ENCODE measurements at places on chromosomes 7 and 10. TPM values are rescaled to one million over a fixed set of nuclear protein-coding genes. Genes with fewer than 3 reads are reported as not detected.

The SHH gene
- total RNA-seq = not detected

DNA sequence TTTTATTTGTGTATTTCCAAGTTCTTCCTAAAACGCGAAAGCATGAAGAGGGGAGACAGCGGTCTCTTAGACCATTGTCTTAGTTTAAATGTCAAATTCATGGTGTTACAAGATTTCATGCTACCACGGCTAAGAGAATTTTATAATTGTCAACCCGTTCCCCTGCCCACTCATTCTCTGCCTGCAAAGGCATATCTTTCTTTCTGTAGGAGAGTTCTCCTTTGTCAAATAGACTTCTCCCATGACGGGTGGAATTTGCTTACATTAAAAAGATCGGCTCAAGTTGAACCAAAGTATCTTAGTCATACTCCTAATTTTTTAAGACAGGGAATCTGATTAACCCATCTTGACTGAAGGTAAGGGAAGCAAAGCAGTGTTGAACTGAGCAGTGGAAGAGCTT lies 539.2 kb downstream of the REEP3 start:
- H3K4me1 ChIP-seq = no peaks in the 10 kb centered on the region
- no peak overlapping the region for H3K27ac ChIP-seq
- no peak for DNase-seq
- H3K4me3 ChIP-seq = no peak overlapping the region
- no peaks in the 10 kb centered on the region for H3K36me3 ChIP-seq

GRCh38 chr10:132588301-132589013 lies 50.9 kb downstream of the INPP5A start:
- H3K4me3 ChIP-seq = peak overlapping the region; percentile 18
- H3K4me1 ChIP-seq = peaks cover 77% of the 10 kb centered on the region
- H3K27me3 ChIP-seq = no peaks in the 10 kb centered on the region
- H3K36me3 ChIP-seq = no peaks in the 10 kb centered on the region

GRCh38 chr10:373526-374309 lies 238.5 kb downstream of the ZMYND11 start:
- H3K36me3 ChIP-seq = no peaks in the 10 kb centered on the region
- no peaks in the 10 kb centered on the region for H3K4me1 ChIP-seq
- DNase-seq = no peak
- no peak overlapping the region for H3K27ac ChIP-seq

- H3K4me1 ChIP-seq = peaks cover 34% of the 10 kb centered on the region
- H3K4me3 ChIP-seq = no peak overlapping the region
- peak overlapping the region; percentile 44 for H3K27ac ChIP-seq
- no peaks in the 10 kb centered on the region for H3K36me3 ChIP-seq
- DNase-seq = no peak
- H3K27me3 ChIP-seq = no peaks in the 10 kb centered on the region
Measured at GRCh38 chr7:16671811-16672210, 25.8 kb downstream of the BZW2 start.
